ENCODE measurements at places on chromosomes 2 and 18.

DNA sequence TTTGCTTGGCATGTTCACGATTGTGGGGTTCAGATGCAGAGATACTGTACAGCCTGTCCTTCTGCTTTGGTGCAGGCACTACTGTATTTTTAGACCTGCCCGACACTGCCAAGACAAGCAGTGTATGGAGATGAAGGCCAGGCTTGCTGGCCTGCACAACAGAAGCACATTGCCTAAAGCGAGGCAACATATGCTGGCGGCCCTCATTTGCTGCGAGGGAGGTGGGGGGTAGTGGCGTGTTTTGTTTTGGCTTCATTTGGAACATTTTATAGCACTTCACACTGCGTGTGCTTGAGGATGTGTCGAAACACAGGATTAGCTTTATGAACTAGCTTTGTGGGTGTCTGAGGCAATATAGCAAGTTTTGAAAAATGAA is 27.0 kb downstream of the TMEM182 start:
- no peak for DNase-seq

DNA sequence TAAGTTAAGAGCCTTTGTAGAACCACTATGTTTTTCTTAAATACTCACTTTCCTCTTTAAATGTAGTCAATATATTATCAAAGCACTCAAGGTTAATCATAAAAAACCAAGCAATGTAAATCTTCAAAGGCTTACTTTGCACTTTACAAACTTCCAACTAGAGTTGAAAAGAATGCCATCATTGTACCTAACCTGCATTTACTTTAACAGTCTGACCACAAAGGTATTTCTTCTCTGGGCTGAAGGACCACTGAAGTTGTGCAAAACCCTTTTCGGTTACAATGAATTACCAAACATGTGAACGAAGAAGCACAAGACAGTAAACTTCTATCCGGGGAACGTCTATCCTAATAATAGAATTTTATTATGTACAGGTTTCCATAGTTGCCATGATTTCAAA is 3.0 kb downstream of the HNRNPLL start:
- no peak for DNase-seq

DNA sequence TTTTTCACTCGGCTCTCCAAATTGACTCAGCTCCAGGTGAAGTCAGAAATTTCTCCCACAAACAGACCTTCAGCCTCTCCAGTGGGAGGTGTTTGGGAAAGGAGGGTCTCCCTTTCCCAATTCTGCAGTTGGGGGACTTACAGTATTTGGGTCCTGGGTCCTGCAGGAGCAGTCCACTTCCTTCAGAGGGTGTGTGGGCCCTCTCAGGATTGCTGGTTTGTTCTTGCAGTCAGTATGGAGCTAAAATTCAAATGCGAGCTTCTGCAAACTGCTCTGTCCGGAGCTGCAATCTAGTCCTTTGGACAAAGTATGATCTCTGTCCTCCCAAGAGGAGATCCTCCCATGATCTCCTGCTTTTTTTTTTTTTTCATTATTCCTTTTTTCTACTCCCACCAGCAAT is 87.9 kb upstream of the MSTN start:
- DNase-seq: no peak

DNA sequence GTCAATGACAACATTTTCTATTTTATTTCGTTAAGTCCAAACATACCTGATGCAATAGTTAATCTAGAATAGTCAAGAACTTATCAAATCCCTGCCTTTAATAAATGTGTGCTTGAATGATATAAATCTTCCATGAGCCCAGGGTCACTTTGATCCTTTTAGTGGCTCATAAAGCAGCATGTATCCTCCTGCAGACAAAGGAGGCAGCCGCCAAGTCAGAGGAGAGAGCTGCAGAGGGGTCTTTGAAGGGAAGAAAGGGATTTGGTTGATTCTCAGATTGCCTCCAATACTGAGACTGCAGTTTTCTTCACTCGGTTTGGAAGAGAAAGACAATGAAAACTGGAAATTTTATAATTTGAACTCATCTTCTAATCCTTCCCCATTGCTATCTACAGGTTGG is 378.4 kb upstream of the PIK3C3 start:
- DNase-seq: no peak

GRCh38 chr18:77469131-77469530 is 219.5 kb downstream of the GALR1 start:
- no peak for DNase-seq
